ENCODE measurements at places on chromosomes 3 and 15.

- H3K4me1 ChIP-seq, result peaks cover 19% of the 10 kb centered on the region
- no peak overlapping the region for H3K27ac ChIP-seq
- peaks cover 17% of the 10 kb centered on the region for H3K36me3 ChIP-seq
- H3K4me3 ChIP-seq, result no peak overlapping the region
- DNase-seq, result no peak
- no peaks in the 10 kb centered on the region for H3K27me3 ChIP-seq
Observed at GRCh38 chr15:68192117-68192516, 13.0 kb downstream of the CALML4 start.

GRCh38 chr3:197811343-197811742 lies 20.3 kb downstream of the LRCH3 start:
- no peak for DNase-seq
- H3K36me3 ChIP-seq, result no peaks in the 10 kb centered on the region
- H3K4me1 ChIP-seq, result peaks cover 7% of the 10 kb centered on the region
- no peak overlapping the region for H3K4me3 ChIP-seq

- H3K27me3 ChIP-seq, result no peaks in the 10 kb centered on the region
- H3K4me1 ChIP-seq, result no peaks in the 10 kb centered on the region
- no peak overlapping the region for H3K4me3 ChIP-seq
- H3K36me3 ChIP-seq, result no peaks in the 10 kb centered on the region
- H3K27ac ChIP-seq, result no peak overlapping the region
Observed at GRCh38 chr3:65540666-65541065, 498.1 kb downstream of the MAGI1 start.

DNA sequence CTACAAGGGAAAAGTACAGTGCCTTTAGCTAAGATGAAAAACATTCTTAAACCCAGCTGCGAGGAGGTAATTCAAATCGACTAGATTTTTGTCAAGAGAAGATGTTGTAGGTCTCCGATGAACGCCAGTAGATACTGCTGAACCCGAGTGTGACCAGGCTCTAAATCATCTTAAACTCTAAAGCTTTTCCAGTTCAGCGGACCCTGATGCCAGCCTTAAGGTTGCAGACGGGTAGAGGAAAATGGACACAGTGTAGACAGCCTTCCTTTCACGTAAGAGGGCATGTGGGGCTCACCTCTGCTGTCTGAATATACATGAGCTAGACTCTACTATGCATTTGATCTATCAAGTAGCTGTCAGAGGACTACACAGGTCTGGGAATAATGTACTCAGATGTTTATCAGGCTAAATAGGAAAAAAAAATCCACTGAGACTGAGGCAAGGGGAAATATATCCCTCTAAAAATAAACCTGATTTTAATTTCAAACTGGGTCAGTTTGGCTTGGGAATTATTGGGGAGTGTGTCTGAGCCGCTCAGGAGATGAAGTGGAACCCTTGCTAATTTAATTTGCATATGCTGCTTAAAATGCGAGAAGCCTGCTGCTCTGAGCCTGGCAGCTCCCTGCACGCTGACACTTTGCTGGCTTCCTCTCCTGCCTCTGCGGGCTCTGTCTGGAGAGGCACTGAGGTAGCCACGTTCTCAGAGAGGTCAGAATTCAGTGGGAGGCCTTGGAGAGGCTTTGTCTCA lies 151.9 kb downstream of the CADPS start:
- no peaks in the 10 kb centered on the region for H3K27me3 ChIP-seq
- no peak overlapping the region for H3K4me3 ChIP-seq
- peak; percentile 36 for DNase-seq
- no peak overlapping the region for H3K27ac ChIP-seq
- peaks cover 14% of the 10 kb centered on the region for H3K4me1 ChIP-seq
- no peaks in the 10 kb centered on the region for H3K36me3 ChIP-seq

DNA sequence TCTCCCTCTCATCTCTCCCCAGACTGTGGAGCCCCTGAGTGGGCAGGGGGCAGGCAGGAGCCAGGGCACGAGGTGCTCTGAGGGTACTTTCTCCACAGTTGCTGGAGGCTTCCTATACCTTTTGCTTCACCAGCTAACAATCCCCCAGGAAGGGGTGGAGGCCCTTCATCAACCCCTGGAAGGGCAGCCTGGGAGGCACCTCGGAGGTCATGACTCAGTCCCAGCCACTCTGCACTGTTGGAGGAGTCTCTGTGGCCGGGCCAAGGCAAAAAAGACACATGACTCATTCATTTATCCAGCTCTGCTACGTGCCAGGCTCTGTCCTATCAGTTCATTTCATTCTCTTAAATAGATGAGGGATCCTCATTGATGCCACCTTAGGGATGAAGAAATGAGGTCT lies 15.6 kb upstream of the KY start:
- DNase-seq, result no peak
- peaks cover 19% of the 10 kb centered on the region for H3K4me1 ChIP-seq
- no peaks in the 10 kb centered on the region for H3K27me3 ChIP-seq
- no peak overlapping the region for H3K27ac ChIP-seq
- no peak overlapping the region for H3K4me3 ChIP-seq
- H3K36me3 ChIP-seq, result no peaks in the 10 kb centered on the region

Measured in spinal cord (tissue), 10 donors.